ENCODE measurements at places on chromosomes 3 and 15.

GRCh38 chr15:47720555-47720954, 3.2 kb downstream of the SEMA6D start:
- DNase-seq = peak; percentile 7

DNA sequence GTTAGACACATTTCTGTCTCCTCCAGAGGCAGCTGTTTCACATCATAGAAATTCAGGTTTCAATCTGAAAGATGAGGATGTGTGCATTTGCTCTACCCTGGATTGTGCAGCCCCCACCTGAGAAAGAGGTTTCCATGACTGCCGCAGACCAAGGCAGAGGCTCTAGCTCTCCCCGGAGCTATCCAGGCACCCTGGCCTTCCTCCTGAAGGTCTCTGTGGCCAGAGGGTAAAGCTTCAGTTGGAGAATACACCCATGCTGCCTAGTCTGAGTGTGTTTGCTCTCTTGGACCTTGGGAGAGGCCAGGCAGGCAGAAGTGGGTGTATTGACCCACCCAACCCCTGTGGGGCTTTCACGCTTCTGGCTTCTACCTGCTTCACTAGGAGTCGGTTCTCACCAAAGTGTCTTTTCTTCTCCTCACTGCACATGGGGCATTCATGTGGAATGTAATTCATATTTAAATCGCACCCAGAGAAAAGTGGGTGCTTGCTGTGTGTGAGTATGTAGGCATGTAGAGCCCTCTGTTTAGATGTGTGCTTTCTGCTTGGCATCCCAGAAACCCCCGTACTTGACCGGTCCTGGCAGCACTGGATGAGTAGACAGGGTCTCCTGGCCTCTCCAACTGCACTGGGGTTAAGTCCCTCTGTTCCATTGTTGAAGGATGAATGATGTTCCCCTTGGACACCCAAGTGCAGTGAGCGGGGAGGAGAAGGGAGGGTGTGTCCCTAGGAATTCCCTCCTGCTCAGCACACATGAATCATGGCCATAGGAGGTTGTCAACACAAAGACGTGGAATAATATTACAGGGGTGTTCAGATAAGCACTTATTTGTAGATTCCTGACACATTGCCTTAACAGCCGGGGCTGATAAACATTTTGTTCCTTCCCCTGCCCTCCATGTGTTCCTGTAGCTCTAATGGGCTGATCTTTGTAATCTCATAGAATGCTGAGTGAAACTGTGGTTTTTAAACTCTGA, 20.3 kb upstream of the RAB6B start:
- DNase-seq = no peak

DNA sequence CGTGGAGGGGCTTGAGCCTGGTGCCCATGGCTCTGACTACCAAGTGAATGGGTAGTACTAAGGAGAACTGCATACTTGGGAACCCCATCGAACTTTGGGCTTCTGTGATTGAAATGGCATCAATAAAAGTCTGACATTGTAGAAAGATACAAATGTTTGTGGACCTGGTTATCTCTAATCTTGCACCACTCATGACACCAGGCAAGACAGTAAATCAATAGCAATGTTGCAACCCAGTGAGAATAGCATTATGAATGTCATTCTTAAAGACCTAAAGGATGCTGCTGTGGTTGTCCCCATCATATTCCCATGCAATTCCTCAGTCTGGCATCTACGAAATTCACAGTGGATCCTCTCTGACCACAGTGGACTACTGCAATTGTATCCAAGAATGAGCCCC, 233.6 kb upstream of the LYSMD4 start:
- no peak for DNase-seq

DNA sequence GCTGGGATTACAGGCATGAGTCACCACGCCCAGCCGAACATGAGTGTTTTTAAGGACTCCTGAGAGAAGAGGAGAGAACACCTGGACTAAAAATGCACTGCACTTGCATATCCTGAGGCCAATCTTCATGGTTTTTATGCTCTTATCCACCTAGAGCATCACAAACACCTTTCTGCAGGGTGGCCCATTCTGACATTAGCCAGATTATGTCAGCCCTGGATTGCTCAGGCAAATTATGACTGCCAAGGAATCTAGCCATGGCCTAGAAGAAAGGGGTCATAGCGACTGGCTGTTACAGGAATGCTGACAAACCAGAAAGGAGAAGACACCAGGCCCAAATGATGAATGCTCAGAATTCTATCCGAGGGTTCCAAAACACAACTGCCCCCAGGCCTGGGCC, 40.9 kb upstream of the HERC1 start:
- DNase-seq = peak; percentile 33

DNA sequence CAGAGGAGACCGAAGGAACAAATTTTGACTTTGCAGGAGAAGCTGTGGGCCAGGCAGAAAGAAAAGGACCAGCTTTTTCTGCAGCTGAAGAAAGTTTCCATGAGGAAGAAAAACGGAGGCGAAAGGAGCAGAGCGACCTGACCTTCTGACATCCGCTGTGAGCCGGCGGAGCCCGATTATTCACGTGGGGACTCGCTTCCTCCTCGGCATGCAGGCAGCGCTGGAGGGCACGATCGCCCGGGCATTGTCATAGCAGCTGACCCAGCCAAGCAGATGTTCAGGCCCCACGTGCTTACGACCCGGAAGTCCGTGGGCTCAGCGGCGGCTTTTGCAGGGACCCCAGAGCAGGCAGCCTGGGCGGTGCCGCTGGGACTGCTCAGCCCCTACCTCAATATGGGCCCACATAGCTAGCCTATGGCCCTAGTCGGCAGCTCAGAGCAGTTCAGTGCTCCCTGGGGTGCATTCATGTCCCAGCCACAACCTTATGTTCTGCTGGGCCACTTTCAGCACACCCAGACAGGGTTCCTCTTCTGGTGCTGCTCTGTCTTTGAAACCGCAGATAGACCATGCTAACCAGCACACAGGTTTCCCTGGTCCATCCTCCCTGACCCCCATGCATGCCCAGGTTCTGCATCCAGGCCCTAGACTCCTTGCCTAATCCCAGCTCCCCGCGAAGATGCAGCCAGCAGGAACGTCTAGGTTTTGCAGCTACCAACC, 10.5 kb upstream of the EIF4A2 start:
- peak; percentile 53 for DNase-seq

DNA sequence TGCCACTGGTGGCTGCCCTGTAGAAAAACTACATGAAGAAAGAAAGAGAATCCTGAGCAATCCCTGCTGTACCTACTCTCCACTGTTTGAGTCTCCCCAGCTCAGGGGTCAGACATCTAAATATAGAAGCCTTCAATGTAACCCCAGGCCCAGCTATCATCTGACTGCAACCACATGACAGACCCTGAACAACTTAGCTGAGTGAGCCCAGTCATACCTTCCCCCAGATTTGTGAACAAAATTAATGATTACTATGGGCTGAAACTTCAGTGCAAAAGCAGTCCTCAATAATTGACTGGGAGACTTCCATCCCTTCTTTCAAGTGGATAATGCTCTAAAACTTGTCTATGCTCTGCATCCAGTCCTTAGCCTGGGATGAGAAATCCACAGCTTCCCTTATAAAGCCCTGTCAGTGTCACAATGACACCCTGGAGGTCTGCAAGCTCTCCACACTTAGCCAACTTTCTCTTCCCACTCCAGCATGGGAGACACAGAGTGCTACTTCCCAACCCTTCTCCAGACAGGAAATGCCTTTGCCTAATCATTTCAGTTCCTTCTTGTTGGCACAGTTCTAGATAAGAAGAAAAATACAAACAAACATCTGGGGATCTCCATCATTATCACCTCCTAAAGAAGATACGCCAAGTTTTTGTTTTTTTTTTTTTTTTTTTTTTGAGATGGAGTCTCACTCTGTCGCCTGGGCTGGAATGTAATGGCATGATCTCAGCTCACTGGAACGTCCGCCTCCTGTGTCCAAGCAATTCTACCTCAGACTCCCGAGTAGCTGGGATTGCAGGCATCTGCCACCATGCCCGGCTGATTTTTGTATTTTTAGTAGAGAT, 198.5 kb upstream of the GADL1 start:
- DNase-seq = peak; percentile 18

DNA sequence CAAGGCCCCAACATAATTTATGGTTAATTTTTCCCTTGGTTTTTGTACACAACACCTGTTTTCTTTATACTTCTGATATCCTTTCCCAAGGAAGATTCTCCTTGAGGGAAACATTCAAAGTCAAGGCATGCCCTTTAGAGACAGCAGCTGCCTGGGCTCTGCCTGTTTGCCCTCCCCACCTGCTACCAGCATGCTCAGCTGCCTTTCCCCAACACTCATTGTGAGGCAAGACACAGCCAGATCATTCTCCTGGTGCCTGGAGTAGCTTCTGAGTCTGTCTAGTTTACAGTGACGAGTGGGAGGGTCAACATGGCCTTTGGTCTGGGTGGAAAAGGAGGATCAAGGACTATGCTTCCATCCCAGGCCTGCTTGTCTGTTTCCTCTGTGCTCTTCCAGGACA, 132.5 kb downstream of the EPHB1 start:
- no peak for DNase-seq

GRCh38 chr3:113167825-113168801, 43.2 kb upstream of the BOC start:
- DNase-seq = no peak

- DNase-seq = no peak
Observed at GRCh38 chr3:46013316-46014094, 13.8 kb downstream of the XCR1 start.

- DNase-seq = no peak
Observed at GRCh38 chr3:29565236-29565635, 284.4 kb downstream of the RBMS3 start.

DNA sequence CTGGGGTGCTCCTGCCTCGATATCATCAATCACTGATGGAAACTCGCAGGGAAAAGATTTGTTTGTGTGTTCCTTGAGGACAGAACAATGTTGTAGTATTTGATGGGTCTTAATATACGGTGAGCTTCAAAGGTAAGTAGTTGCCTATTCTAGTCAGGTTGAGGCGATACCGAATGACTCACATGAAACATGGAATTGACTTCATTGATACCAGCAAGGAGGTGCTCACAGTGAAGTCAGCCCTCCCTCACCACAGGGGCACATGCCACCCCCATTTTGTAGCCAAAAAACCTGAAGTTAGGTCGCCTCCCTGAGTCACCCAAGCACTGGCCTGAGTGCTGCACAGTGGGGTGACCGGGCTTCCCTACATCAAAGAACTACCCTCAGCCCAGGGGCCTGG, 3.7 kb upstream of the ALDH1A3 start:
- DNase-seq = no peak

- no peak for DNase-seq
Observed at GRCh38 chr15:65920825-65921309, 51.6 kb downstream of the RAB11A start.

- peak; percentile 91 for DNase-seq
Observed at GRCh38 chr15:43253431-43254403, 13.0 kb downstream of the TGM5 start.

- DNase-seq = no peak
Observed at GRCh38 chr15:32825219-32825618, 107.4 kb downstream of the GREM1 start.

DNA sequence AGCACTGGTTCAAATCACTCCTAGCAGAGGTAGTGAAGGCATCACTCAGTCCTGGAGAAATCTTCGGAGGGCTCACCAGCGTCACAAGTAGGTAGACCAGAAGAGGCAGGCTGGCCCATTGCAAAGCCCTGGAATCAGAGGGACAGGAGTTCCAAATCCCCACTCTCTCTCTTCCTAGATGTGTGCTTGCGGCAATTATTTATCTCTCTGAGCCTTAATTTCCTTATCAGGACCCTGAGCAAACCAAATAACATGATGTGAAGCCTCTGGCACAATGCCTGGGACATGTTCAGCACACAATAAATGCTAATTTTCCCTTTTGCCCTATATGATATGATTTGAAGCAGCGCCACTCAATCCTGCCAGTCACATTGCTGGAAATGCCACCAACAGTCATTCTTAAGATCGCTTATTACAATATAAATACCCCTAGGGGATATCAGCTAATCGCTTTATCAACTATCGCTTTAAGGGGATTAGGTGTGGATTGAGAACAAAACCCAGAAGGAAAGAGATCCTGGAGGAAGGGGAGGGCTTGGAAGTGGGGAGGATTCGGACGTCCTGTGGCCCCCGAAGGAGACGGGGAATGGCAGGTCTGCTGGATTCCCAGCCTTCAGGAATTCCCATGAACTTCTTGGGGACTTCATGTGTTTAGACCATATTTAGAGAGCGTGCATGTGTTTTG, 59.5 kb upstream of the TSEN2 start:
- no peak for DNase-seq

DNA sequence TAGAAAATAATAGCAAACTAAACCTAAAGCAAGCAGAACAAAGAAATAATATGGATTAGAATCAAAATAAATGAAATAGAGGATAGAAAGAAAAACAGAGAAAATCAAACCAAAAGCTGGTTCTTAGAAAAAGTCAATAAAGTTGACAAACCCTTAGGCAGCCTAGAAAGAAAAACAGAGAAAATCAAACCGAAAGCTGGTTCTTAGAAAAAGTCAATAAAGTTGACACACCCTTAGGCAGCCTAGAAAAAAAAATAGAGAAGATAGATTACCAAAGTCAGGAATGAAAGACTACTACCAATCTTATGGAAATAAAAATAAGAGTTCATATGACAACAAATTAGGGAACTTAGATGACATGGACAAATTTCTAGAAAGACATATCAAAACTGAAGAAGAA, 142.4 kb downstream of the LRRC28 start:
- DNase-seq = no peak

DNA sequence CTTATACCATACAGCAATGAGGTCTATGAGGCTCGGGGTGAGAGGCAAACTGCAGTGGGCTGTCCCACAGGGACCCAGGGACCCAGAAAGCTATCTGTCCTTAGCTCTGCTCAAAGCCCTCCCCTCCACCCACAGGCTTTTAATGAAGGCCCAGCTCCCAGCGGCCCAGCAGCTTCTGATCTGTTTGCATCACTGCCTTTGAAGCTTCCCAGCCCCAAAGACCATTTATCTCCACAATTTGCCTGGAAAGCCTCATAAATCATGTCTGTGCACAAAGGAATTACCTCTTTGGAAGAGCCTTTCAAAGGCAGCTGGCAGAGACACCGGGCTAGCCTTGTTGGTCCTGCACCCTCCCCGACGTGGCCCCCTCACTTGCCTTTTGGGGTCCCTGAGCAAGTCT, 123.9 kb downstream of the RAB11A start:
- DNase-seq = no peak

DNA sequence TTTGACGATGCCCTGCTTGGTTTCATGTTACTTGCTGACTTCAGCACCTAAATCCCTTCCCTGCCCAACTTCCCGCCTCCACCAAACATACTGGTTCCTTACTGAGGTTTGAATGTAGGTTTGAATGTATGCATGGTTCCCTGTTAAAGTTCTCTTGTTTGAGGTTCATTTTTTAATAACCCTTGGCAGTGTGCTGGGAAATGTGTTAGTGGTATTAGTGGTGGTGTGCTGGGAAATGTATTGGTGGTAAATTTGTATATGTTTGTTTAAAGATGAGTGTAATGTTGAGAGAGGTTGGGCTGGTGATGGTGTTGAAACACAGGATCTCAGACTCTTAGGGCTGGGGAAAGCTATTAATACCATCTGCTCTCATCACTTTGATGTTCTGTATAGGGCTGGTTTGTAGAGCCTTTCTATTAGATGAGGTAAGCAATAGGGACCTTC, 392.7 kb downstream of the PTPRG start:
- DNase-seq = no peak

- peak; percentile 74 for DNase-seq
Observed at GRCh38 chr3:37074178-37074577, 80.9 kb downstream of the MLH1 start.
